ENCODE measurements at places on chromosomes 2 and 18.

GRCh38 chr2:18557121-18557520 lies 3.3 kb downstream of the RDH14 start:
- no peak for DNase-seq

DNA sequence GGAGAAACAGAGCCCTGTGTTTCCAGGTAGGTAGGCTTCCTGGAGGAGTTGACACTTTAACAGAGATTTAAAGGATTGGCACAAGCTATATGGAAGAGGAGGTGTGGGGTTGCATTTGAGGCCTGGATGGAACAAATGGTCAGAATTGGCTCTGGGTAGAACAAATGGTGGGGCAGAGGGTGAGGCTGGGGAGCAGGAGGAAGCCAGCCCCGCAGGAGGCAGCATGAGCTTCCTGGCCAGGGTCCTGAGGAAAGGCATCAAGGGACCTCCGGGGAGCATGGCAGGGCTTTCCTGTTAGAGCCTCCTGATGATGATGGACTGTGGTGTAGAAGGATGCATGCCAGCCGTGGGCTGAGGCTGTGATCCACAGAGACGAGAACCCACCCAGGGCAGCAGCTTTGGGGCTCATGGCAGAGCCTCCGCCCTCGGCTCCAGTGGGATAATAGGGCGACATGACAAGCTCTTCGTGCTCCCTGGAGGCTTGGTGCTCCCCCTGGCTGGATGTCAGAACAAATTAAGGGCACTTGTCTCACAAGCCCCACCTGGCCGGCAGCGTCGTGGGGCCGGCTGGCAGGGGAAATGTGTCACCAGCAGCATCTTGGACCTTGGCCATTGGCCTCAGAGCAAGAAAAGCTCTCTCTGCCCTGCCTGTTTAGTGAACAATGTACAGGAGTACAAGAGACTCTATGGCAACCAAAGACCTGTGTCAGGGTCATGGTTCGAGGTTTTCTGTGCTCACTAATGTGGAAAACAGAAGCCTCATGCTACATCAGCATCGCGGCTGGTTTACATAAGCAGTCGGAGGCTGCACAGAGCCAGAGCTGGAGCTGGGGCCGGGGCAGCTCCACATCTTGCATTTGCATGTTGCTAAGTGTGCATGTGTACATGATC lies 153.5 kb downstream of the MYCN start:
- no peak for DNase-seq

DNA sequence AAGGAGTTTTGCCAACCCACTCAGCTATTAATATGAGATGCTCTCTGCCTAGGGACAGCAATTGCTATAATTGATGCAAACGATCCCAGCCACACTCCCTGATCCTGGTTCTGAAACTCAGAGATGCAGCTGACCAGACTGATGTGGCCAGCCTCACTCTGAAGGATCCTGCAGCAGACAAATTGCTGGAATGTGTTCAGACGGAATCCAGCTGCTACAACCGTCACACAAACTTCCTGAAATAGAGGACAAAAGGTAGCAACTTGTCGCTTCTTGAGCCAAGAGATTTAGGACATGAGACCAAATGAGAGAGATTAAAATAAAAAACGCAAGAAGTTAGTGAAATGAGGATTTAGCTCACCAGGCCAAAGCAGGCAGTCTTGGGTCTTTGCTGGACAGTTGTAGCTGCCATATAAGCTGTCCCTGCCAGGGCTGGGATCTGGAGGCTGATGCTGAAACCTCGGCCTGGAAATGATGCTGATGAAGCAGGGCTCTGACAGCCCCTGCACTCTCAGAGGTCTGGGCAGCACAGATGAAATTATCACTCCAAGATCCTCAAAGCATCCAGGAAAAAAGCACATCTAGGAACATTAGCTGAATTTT lies 8.3 kb upstream of the YWHAQ start:
- no peak for DNase-seq

GRCh38 chr2:127108090-127108523 lies 1.2 kb upstream of the BIN1 start:
- DNase-seq: peak; percentile 25

DNA sequence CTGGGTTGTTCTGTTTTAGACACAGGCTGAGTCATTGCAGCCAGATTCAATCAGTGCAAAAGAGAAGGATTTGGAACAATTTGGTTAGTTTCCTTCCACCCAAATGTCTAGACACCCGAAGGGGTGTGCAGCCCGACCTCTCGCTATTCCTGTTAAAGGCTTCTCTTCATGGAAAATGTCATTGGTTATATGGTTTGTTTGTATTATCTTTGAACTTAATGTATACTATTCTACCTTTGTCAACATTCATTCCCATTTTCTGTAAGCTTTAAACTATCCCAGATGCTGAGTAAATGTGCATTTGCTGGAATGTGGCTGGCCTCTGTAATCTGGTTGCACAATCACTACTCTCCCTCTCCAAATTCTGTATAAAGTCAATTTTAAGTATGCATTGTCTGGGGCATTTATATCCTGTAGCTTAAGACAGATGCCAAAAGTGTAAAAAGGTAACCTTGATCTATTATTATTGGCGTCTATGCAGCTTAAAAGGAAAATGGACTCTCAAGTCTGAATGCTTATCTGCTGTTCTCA lies 80.4 kb upstream of the RND3 start:
- DNase-seq: no peak

DNA sequence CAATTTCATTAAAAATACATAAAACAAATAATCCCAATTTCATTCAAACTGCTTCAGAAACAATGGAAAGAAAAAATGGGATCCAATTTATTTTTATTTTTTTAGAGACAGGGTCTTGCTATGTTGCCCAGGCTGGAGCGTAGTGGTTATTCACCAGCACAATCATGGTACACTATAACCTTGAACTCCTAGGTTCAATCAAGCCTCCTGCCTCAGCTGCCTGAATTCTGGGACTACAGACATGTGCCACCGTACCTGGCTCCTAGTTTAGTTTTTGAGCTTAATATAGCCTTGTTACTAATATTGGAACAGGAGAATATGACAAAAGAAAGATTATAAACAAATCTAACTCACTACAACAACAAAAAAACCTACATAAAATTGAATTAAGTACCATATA lies 34.2 kb downstream of the SAP130 start:
- DNase-seq: no peak

- no peak for DNase-seq
Observed at GRCh38 chr2:233213975-233214374, 37.5 kb upstream of the ATG16L1 start.

GRCh38 chr2:26054598-26055348 lies 20.9 kb downstream of the RAB10 start:
- no peak for DNase-seq

GRCh38 chr2:16046649-16047048 lies 106.3 kb downstream of the MYCN start:
- DNase-seq: no peak

- DNase-seq: no peak
Observed at GRCh38 chr2:207260947-207261346, 95.2 kb upstream of the KLF7 start.

GRCh38 chr2:69620870-69621269 lies 22.7 kb downstream of the AAK1 start:
- no peak for DNase-seq

DNA sequence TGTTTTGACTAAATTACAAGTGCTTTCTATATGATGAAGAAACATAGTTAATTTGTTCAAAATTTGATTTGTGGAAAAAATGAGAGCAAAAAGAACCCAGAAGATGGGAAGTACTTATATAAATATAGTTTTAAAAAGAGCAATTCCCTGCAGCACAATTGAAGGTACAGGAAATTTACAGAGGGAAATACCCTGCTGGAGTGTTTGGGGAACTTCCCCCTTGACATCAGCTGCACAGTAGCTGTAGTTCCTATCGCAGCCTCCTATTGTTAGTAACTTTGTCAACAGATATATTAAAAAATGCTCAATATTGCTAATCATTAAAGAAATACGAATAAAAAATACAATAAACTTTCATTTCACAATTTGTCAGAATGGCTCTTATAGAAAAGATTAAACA lies 1118.8 kb upstream of the ZEB2 start:
- DNase-seq: no peak

- no peak for DNase-seq
Observed at GRCh38 chr2:173101687-173102086, 26.0 kb downstream of the MAP3K20 start.

DNA sequence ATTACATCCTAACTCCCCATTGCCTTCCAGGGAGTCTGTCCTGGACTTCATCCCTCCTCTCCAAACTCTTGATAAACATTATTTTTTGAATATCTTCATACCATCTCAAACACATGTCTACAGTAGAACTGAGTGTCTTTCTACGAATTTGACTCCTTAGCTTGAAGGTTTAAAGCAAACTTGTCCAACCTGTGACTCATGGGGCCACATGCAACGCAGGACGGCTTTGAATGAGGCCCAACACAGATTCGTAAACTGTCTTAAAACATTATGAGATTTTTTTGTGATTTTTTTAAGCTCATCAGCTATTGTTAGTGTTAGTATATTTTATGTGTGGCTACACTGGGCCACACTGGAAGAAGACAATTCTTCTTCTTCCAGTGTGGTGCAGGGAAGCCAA lies 98.1 kb downstream of the PARD3B start:
- DNase-seq: no peak

DNA sequence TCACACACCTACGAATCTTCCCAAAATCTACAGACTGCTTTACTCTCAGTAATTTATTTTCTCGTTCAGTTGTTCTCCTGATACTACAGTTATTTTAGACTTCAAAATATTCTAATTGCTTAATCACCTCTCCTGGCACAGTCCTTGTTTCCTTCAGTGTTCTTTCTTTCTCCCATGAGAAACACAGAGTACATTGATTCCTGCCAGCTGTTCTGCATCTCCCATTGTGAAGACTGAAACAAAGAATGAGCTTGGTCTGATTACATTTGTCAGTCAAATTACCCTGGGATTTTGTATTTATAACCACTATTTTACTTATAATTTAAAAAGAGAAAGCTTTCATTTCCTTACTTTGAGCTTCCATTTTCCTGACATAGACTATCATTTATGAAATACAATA lies 63.9 kb upstream of the TANK start:
- no peak for DNase-seq

- DNase-seq: no peak
Observed at GRCh38 chr2:96109931-96110511, 6.3 kb downstream of the ADRA2B start.

- DNase-seq: no peak
Observed at GRCh38 chr2:20190876-20191713, 33.8 kb downstream of the SDC1 start.

- DNase-seq: no peak
Observed at GRCh38 chr2:182949572-182950189, 83.2 kb upstream of the FRZB start.

GRCh38 chr2:168524005-168524404 lies 67.9 kb downstream of the CERS6 start:
- DNase-seq: no peak

DNA sequence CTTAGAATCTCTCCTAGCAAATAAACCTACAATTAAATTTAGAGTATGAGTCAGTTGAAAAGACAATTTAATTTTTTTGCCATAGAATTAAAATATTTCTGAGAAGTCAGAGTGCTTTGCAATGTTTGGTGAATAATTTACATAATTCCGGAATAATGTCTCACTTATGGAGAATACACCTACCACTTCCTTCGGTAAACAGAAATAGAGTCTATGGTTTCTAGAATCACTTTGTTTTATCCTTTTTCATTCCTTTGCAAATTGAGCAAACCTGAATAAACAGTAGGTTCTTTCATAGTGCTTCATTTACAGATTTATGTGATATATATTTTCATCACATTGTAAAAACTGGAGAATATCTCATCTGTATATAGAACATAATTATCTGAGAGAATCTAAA lies 211.7 kb downstream of the PMAIP1 start:
- no peak for DNase-seq

GRCh38 chr2:44851518-44851917 lies 90.0 kb upstream of the SIX3 start:
- DNase-seq: no peak

- DNase-seq: no peak
Observed at GRCh38 chr18:67074309-67074708, 442.2 kb downstream of the DSEL start.

DNA sequence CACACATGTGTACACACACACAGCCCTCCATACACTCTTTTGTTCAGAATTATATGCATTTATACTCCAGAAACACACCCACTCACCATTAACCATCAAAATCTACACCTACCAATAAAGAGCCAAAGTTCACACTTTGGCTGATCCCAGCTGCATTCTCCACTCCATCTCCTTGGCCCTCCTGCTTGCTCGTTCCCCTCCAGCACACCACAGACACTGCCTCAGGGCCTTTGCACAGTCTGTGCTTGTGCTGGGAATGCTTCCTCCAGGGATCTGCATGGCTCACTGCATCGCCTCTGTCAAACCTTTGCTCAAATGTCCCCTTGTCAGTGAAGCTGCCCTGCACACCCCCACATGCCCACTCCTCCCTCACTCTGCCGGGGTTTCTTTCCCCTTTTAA lies 46.0 kb downstream of the POMC start:
- no peak for DNase-seq

DNA sequence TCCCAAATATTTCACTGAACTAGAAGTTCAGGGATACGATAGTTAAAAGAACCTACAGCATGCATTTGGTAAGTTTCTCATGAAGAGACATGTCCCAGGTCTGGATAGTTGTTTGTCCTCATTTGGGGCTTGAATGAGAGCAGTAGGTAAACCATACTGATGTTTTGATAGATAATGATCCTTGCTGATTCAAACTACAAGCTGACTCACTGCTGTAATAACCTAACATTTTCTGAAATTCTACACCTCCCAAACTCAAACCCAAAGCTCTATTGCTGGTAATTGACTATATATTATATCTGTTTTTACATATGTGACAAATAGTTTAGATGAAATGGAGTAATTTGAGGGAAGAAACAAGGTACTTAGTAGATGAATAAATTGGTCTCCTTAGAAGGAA lies 154.1 kb upstream of the BOD1L2 start:
- no peak for DNase-seq

GRCh38 chr2:127811397-127812321 lies 688 bp upstream of the WDR33 start:
- no peak for DNase-seq

DNA sequence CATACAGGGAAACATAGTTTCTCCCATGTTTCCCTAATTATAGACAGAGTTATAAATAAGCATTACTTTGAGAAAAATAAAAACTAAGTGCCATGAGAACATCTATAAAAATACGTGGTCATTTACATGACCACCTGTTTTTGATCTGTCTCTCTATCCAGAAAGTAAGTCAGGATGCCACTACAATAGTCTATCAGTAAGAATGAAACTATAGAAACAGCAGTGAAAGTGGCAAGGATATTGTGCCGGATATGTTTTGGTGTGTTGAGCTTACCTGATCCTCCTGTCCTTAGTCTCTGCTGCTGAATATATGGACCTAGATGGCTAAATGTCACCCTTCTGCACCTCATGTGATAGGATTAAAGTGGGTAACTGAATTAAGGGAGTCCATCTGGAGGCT lies 512.4 kb downstream of the LRP1B start:
- DNase-seq: no peak

DNA sequence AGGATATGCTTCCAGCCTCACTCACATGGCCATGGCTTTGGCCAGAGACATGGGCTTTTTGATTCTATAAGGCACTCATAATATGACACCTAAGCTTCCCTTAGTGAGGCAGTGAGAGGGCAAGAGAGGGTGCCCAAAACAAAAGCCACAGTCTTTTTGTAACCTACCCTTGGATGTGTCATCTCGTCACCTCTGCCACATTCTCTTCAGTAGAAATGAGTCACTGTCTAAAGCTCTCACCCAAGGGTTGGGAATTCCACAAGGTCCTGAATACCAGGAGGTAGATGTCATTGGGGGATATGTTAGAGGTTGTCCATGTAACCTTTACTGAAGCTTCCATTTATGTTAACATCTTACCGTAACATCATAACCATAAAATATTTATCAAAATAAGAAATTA lies 108.4 kb downstream of the ALMS1 start:
- DNase-seq: no peak

All from activated CD4-positive, CD25-positive, alpha-beta regulatory T cell treated with anti-CD3 and anti-CD28 coated beads, Interleukin-2, amount 50 U/mL, for 72 hours (primary cell).